Fibroblast of skin of left biceps (primary cell): ENCODE measurements at places on chromosomes 12 and 14.

- DNase-seq = no peak
Observed at GRCh38 chr12:5964913-5965900, 20.1 kb upstream of the ANO2 start.

DNA sequence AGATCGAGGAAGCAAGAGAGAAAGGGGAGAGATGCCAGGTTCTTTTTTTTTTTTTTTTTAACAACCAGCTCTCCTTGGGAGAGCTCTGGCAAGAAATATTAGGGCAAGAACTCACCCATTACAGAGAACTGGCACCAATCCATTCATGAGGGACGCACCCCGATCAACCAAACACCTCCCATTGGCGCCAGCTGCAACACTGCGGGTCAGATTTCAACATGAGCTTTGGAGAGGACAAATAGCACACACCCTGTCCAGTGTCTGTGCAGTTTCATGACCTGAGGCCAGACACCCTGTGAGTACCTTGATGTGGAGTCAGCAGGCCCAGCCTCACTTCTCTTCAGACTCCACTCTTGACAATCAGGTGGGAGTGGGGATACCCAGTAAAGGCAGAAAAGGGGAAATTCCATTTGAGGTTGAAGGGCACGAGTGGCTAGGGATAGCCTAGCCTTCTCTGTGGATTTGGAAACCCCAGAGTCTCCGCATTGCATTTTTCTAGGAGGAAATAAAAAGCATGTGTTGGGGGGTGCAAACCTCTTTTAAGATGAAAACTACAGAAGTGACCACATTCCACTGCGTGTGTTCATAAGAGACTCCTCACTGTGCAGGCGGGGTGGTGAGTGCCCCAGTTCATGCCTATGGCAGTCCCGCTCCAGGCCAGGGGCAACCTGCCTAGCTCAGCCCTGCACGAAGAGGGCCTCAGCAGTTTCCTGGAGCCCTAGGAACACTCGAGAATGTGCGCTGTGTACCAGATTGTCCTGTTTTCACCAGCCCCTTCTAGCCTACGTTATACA lies 42.4 kb upstream of the GPATCH2L start:
- DNase-seq = no peak

GRCh38 chr14:103846543-103847450 lies 578 bp downstream of the PPP1R13B start:
- no peak for DNase-seq

- DNase-seq = no peak
Observed at GRCh38 chr12:101700299-101700820, 2.9 kb downstream of the CHPT1 start.

GRCh38 chr12:38707648-38708047 lies 197.7 kb downstream of the CPNE8 start:
- no peak for DNase-seq

GRCh38 chr12:132522592-132523380 lies 32.8 kb downstream of the FBRSL1 start:
- DNase-seq = no peak

DNA sequence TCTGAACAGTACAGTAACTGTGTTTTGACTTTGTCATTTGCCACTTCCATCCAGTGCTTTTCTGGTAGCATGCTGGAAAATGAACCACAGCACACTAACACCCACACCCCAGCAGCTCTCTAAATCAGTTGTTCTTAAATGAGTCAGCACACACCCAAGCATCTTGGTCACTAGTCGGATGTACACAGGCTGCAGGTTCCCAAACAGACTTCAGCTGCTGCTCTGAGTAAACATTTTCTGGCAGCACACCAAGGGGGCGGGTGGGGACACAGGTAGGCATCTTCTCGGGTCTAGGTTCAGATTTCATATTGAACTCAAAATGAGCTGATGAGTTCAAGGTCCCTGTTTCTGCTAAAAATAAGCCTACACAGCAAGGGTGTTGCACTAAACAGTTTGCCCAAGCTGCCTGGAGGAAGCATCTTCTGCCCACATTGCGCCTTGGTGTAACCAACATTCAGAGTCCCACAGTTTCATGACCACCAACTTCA lies 39.8 kb downstream of the IFNG start:
- no peak for DNase-seq

GRCh38 chr12:13195785-13196129 lies 769 bp upstream of the EMP1 start:
- DNase-seq = no peak

- no peak for DNase-seq
Observed at GRCh38 chr12:119328111-119328510, 6.4 kb upstream of the CCDC60 start.

DNA sequence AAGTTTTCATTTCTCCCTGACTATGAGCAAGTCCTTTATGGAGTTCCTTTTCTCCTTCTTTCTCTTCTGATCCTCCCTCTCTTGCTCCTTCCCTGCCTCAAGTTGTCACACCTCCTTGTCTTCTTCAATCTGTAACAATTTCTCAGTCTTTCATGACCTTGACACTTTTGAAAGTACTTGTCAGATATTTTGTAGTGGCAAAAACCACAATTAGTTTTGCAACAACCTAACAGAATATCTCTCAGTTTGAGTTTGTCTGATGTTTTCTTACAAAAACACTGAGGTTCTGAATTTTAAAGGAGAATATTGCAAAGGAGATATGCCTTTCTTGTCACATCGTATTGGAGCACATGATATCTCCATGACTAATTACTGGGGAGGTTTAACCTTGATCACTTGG lies 4.1 kb upstream of the CRADD start:
- DNase-seq = no peak

DNA sequence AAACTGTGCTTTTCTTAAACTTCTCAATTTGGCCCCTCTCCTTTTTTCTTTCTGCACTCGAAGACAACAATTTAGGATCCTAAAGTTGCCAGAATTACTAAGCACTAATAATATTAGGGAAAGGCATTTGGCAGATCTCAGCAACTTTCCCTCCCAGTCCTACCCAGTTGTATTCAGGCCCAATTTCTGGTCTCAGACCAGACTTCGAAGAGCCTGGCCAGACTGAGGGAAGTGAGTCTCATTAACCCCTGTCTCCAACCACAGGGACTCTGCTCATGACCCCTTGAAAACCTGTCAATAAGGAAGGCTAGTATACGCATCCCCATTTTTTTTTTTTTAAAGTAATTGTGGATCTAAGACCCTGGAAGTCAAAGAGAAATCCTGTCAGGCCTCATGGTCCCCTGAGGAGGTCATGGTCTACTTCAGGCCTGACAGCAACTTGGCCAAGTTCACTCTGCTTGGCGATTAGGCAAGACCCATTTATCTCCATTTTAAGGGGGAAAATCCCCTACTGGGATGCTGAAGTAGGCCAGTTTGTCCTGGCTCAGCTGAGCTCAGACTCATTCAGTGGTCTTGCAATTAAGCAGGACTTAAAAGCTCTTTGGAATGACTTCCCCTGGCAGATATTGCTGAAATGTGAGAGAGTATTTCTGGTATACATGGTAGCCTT lies 521.0 kb downstream of the FUT8 start:
- DNase-seq = no peak

DNA sequence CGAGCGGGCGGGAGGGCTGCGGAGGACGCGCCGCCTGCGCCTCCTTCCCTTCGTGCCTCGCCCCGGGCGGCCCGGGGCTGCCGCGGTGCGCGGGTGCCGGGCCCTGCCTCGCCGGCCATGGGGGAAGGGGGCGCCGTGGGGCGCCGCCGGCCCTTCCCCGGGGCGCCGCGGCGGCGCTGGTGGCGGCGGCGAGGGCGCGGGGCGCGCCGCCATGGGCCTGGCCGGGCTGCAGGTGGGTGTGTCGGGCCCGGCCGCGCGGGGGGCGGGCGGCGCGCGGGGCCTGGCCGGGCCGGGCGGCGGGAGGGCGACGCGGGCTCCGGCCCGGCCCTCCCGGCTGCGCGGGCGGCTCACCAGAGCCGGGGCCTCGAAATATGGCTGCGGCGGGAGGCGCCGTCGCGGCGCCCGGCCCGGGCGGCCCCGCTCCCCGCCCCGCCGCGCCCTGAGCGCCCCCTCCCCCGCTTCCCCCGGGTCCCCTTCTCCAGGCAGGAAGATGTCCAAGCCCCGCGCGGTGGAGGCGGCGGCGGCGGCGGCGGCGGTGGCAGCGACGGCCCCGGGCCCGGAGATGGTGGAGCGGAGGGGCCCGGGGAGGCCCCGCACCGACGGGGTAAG lies 5.1 kb downstream of the KMT5A start:
- DNase-seq = no peak

- DNase-seq = no peak
Observed at GRCh38 chr12:22935090-22935489, 310.1 kb downstream of the ETNK1 start.

DNA sequence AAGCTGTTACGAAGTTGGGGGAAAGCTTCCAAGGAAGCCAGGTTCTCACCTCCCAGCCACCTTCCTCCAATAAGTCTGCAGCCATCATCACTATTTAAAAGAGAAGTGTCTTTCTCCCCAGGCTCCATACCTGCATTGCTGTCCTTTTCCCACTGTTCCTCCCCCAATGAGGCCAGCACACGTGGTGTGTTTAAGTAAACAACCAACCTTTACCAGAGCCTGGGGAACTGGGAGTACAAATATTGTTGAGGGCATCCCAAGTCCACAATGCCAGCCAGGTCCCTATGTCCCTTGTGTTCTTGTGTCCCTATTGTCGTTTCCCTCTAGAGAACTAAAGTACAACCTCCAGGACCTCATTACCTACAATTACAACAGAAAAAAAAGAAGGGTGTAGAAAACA lies 49.2 kb upstream of the PNMA1 start:
- DNase-seq = no peak

GRCh38 chr12:54032627-54033100 lies at the start of gene HOXC5:
Gene HOXC5 (plus strand): TSS chr12:54033050. CDS start chr12:54033123, 73 bp downstream.
- peak; percentile 90 for DNase-seq

GRCh38 chr14:65637780-65638179 lies 225.2 kb downstream of the FUT8 start:
- no peak for DNase-seq

- DNase-seq = peak; percentile 40
Observed at GRCh38 chr12:10967409-10967808, 19.3 kb downstream of the TAS2R50 start.

- no peak for DNase-seq
Observed at GRCh38 chr12:111971800-111972199, 41.2 kb downstream of the TMEM116 start.

DNA sequence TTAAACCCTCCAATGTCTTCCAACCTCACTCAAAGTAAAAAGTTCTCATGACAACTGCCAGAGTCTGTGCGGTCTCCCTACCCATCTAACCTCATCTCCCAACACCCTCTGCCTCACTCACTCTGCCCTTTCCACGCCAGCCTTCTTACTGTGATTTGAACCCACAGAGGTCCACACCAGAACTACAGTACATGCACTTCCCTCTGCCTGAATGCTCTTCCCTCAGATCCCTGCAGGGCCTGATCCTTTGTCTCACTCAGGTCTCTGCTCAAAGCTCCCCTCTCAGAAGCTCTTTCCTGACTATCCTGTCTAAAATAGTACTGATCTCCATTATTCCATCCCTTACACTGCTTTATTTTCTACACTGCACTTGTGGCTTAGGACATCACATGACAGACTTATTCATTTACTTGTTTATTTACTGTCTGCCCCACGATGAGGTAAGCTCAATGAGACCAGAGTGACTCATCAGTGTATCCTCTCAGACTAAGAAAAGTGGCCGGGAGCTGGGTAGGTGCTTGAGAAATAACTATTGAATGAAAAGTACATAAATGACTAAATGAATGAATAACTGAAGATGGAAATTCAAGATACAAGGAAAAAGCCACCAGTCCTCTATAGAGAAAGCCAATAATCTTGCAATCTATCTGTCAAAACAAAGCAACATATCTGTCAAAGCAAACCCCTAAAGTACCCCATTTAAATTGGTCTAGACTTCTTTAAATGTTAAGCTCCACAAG lies 17.1 kb downstream of the POMT2 start:
- DNase-seq = peak; percentile 39

GRCh38 chr12:46357438-46358324 lies 14.9 kb downstream of the SLC38A2 start:
- no peak for DNase-seq

DNA sequence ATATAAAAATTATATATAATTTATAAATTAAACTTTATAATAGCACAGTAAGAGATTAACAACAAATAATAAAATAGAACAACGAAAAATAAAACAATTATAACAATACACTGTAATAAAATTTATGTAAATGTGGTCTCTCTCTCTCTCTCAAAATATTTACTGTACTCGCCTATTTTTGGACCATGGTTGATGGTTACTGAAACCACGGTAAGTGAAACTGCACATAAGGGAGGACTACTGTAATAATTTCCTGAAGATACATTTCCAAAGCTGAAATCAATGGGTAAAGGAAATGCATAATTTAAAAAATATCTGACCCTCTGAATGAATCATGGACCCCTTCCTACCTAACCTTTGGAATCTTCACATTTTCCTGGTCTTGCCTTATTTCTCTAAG lies 48.9 kb downstream of the NTN4 start:
- no peak for DNase-seq

- DNase-seq = peak; percentile 54
Observed at GRCh38 chr12:26608706-26609105, 224.3 kb downstream of the ITPR2 start.

DNA sequence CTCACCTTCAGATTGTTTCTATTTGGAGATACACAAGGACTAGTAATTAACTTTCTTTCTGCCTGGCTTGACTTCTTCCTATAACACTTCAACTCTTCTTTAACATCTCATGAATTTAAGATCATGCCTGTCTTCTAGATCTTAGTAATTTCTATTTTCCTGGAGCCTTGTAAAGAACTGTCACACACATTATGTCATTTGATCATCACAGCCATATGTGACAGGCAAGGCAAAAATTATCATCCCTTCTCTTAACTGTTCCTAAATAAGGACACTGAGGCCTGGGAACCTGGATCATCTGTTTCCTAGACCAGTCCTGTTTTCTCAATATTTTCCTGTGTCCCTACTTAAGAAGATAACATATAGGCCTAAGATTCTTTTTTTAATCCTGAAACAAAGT lies 27.2 kb downstream of the NRDE2 start:
- no peak for DNase-seq

DNA sequence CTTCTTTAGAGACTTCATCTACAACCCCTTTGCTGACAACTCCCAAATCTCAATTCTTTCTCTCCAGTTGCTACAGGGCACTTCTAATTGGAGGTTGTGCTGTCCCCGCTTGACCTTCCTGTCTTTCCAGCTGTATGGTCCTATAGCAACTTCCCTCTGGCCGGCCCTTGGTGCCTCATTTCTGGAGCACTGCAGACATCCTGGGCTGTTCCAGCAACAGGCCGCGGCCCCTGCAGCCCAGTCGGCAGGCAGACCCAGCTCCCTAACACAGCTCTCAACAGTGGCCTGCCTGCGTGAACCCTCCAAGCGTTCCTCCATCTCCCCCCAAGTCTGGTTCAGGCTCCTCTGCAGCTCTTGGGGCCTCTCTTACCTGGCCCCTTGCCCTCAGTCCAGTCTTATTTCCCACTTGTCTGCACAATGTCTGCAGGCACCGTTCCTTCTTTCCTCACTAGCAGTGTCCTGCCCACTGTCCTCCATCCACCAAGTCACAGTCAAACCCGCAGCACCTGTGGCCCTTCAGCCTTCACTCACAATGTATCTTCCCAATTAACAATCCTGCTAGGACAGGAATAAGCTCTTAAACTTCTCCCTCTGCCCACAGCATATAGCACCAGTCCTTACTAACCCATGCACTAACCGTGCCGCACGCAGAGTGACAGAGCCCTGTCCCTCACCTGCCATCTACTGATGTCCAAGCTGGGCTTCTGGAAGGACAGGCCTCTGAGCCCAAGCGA lies 1.6 kb upstream of the EML1 start:
- DNase-seq = no peak

- no peak for DNase-seq
Observed at GRCh38 chr12:68932961-68933893, at the start of gene CPM. Gene CPM (minus strand): TSS chr12:68933171. CDS start chr12:68932837, 334 bp downstream.

- no peak for DNase-seq
Observed at GRCh38 chr12:16602412-16602811, 3.5 kb downstream of the LMO3 start.
